ENCODE measurements at places on chromosomes 2 and 18. TPM values are rescaled to one million over a fixed set of nuclear protein-coding genes. Genes with fewer than 3 reads are reported as not detected.

The SLC11A1 gene
- under 0.01 TPM for total RNA-seq

The EN1 gene
- 6.6 TPM for total RNA-seq

The ANKRD29 gene
- 14.7 TPM for total RNA-seq

The AGXT gene
- total RNA-seq, result not detected

The CCDC68 gene
- 2.0 TPM for total RNA-seq

The SLC23A3 gene
- total RNA-seq, result 0.73 TPM

The TLX2 gene
- under 0.01 TPM for total RNA-seq

The RBM44 gene
- total RNA-seq, result 0.37 TPM

The KRTCAP3 gene
- not detected for total RNA-seq

The TACR1 gene
- total RNA-seq, result not detected

The GKN1 gene
- not detected for total RNA-seq

The HTRA2 gene
- 52.8 TPM for total RNA-seq

The DHRS9 gene
- not detected for total RNA-seq

The SERPINB10 gene
- 0.20 TPM for total RNA-seq

The C2orf49 gene
- 9.2 TPM for total RNA-seq

The SLC35G4 gene
- total RNA-seq, result not detected

The RMDN2 gene
- total RNA-seq, result 3.9 TPM

The OSR1 gene
- 32.8 TPM for total RNA-seq

The RAD51AP2 gene
- total RNA-seq, result not detected

The GDF7 gene
- under 0.01 TPM for total RNA-seq

The ABCG8 gene
- not detected for total RNA-seq

The RBM43 gene
- total RNA-seq, result 3.7 TPM

The TXNDC2 gene
- total RNA-seq, result under 0.01 TPM

The KCNE4 gene
- 1.6 TPM for total RNA-seq

The HADHB gene
- total RNA-seq, result 128 TPM

The RIOK3 gene
- 59.6 TPM for total RNA-seq

The KCNS3 gene
- total RNA-seq, result 1.1 TPM

The ST6GAL2 gene
- under 0.01 TPM for total RNA-seq
